Activated T-cell treated with anti-CD3 and anti-CD28 coated beads, Interleukin-2, amount 50 U/mL, for 72 hours (primary cell): ENCODE measurements at places on chromosomes 3 and 15. TPM values are rescaled to one million over a fixed set of nuclear protein-coding genes. Genes with fewer than 3 reads are reported as not detected.
A peak's percentile ranks its signal among the peaks of the same experiment; 100 is the strongest.

GRCh38 chr15:64521201-64521600 is 60.8 kb downstream of the ZNF609 start:
- H3K4me3 ChIP-seq, result no peak overlapping the region
- DNase-seq, result no peak
- no peak overlapping the region for H3K27ac ChIP-seq
- peaks cover 6% of the 10 kb centered on the region for H3K36me3 ChIP-seq
- peaks cover 62% of the 10 kb centered on the region for H3K4me1 ChIP-seq
- no peaks in the 10 kb centered on the region for H3K27me3 ChIP-seq

DNA sequence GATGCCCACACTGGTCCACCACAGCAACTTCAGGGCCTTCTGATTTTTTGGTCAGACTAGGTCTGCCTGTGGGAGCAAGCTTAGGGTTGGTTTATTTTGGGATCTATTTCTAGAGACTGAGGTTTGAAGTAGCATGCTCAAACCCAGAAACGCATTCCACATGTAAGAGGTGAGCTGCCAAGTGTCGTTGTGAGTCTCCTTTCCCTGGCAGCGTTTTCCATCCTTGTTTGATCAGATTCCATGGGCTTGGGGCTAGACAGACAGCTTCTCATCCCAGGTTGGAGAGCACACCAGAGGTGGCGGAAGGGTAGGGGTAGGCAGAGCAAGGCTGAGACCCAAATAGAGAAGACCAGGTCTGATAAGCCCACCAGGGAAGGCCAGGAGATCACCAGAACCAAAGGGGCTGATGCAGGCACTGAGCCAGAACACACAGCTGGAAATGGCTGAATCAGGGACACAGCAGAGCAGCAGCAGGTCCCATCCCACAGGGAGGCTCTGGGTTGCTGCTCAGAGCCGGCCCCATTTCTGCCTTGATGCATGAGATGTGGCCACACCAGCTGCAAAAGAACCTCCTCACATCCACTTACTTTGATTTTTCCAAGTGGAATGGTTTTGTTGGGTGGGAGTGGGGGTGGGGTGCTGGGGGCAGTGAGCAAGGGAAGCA is 186.8 kb downstream of the THSD4 start:
- H3K27me3 ChIP-seq, result no peaks in the 10 kb centered on the region
- H3K27ac ChIP-seq, result no peak overlapping the region
- no peaks in the 10 kb centered on the region for H3K36me3 ChIP-seq
- no peak for DNase-seq

Gene CPNE9
- 0.46 TPM for total RNA-seq

GRCh38 chr3:9216736-9217135 is 32.7 kb downstream of the SRGAP3 start:
- no peak for DNase-seq
- peaks cover 3% of the 10 kb centered on the region for H3K27me3 ChIP-seq
- H3K27ac ChIP-seq, result no peak overlapping the region
- H3K4me3 ChIP-seq, result no peak overlapping the region
- peaks cover 11% of the 10 kb centered on the region for H3K4me1 ChIP-seq

Gene HRG
- total RNA-seq, result not detected

- no peaks in the 10 kb centered on the region for H3K27me3 ChIP-seq
- no peak overlapping the region for H3K4me3 ChIP-seq
- peaks cover 25% of the 10 kb centered on the region for H3K4me1 ChIP-seq
- DNase-seq, result no peak
- H3K27ac ChIP-seq, result no peak overlapping the region
These were observed 9.3 kb downstream of the FAH start for GRCh38 chr15:80162059-80162554.

GRCh38 chr3:23994244-23994569 is 49.1 kb downstream of the NR1D2 start:
- H3K4me1 ChIP-seq, result peaks cover 9% of the 10 kb centered on the region
- H3K4me3 ChIP-seq, result no peak overlapping the region
- no peaks in the 10 kb centered on the region for H3K36me3 ChIP-seq
- H3K27ac ChIP-seq, result no peak overlapping the region

GRCh38 chr15:40743921-40744814 is 10.9 kb downstream of the RMDN3 start:
- peaks cover 29% of the 10 kb centered on the region for H3K4me1 ChIP-seq
- peak; percentile 73 for DNase-seq
- H3K36me3 ChIP-seq, result peaks cover 13% of the 10 kb centered on the region
- no peaks in the 10 kb centered on the region for H3K27me3 ChIP-seq

GRCh38 chr3:149402481-149402880 is 25.0 kb upstream of the TM4SF1 start:
- no peaks in the 10 kb centered on the region for H3K36me3 ChIP-seq
- no peak for DNase-seq
- H3K27ac ChIP-seq, result no peak overlapping the region
